ENCODE measurements at places on chromosomes 3 and 15.

GRCh38 chr3:106438887-106439286 is 570.1 kb upstream of the CBLB start:
- DNase-seq = no peak

GRCh38 chr3:193240436-193240849 is 579 bp upstream of the PLAAT1 start:
- DNase-seq = no peak

GRCh38 chr3:31235062-31235700 is 297.5 kb upstream of the STT3B start:
- no peak for DNase-seq

- DNase-seq = no peak
Observed at GRCh38 chr3:128490915-128491690, 1.9 kb downstream of the GATA2 start.

DNA sequence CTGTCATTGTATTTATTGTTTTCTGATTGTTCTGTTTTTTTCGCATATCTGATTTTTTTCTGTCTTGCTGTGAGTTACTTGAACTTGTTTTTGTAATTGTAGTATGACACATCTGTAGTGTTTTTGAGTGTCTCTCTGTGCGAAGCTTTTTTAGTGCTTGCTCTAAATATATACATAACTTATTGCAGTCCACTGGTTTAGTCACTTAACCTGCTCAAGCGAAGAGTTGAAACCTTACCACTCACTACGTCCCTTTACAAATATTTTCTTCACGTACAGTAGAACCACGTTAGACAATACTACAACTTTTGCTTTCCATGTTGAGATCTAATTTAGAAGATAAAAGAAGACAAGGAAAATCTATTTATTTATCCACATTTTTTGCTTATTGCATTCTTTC is 713.0 kb upstream of the GRM7 start:
- no peak for DNase-seq

GRCh38 chr3:47643092-47643491 is 64.4 kb upstream of the CSPG5 start:
- no peak for DNase-seq

GRCh38 chr3:79534727-79535126 is 233.1 kb downstream of the ROBO1 start:
- DNase-seq = no peak

DNA sequence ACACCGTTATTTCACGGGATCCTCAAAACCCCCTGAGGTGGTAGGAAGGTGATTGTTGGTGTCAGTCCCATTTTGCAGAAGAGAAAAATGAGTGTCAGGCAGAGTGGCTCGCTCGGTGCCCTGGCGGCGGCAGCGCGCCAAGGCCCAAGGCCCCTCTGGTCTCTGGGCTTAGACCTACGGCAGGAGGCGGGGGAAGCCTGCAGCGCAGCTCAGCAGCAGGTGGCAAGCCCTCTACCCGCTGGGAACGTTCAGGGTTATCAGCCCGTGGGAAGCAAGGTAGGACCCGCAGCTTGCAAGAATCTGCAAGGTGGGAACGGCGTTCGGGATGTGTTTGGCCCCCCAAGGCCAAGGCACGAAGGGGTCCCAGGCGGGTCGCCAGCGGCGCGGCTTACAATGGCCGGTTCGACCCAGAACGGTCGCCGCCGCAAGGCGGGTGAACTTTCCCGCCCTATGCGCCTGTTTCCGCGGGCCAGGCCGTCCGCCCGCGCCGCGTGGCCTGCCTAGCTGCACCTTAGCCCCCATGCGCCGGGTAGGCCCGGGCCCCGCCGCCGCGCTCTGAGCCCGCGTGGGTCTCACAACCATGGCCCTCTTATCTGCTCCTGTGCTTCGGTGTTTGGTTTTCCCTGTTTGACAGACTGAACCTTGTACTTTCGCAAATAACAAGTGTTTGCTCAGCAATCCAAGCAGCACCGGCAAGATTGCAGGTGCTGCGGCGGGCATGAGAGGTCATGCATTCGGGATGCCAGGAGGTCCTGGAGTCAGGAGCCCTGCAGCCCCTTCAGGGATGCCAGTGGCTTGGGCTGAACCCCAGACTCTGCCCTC is 39.7 kb downstream of the CCNL1 start:
- DNase-seq = no peak

- DNase-seq = no peak
Observed at GRCh38 chr3:167209011-167209410, 171.1 kb downstream of the ZBBX start.

GRCh38 chr3:130242850-130243569 is 102.5 kb upstream of the COL6A5 start:
- no peak for DNase-seq

GRCh38 chr3:50806031-50806430 is 131.3 kb downstream of the DOCK3 start:
- DNase-seq = no peak

- no peak for DNase-seq
Observed at GRCh38 chr3:65094723-65095122, 406.9 kb upstream of the ADAMTS9 start.

GRCh38 chr3:169528289-169528688 is 135.2 kb downstream of the MECOM start:
- no peak for DNase-seq

- DNase-seq = no peak
Observed at GRCh38 chr3:99967796-99968195, 146.5 kb downstream of the FILIP1L start.

- DNase-seq = no peak
Observed at GRCh38 chr15:95292785-95293450, 1037.6 kb upstream of the NR2F2 start.

DNA sequence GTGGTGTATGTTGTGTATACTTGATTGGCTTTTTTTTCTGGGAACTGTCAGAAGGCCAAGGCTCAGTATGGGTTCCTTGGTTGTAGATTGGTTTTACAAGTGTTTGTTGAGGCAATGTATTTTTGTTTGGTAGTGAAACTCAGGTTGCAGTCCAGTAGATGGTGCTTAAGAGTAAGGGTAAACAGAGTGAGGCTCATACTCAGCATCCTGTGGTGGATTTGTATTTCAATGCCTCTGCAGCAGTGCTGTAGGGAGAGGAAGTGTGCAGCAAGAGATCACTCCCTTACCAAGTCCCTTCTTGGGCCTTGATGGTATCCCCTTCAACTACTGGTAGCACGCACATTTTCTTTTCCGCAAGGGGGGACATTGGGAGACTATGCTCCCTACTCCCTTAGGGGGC is 428.5 kb upstream of the CNTN3 start:
- DNase-seq = no peak

DNA sequence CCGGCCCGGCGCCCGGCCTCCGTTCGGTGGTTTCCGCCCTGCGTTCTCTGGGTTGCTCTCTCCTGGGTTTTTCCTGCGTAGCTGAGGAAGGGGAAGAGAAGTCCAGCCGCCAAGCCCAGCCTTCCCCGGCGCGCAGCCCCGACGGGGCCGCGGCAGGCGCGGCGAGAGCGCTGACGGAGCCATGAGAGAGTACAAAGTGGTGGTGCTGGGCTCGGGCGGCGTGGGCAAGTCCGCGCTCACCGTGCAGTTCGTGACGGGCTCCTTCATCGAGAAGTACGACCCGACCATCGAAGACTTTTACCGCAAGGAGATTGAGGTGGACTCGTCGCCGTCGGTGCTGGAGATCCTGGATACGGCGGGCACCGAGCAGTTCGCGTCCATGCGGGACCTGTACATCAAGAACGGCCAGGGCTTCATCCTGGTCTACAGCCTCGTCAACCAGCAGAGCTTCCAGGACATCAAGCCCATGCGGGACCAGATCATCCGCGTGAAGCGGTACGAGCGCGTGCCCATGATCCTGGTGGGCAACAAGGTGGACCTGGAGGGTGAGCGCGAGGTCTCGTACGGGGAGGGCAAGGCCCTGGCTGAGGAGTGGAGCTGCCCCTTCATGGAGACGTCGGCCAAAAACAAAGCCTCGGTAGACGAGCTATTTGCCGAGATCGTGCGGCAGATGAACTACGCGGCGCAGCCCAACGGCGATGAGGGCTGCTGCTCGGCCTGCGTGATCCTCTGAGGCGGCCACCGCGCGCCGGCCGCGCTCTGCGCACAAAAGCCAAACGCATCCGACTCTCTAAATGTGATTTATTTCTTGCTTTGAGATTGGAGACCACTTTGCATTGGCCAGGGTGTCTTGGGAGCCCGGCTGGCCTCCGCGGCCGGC is 727 bp downstream of the RAP2B start:
- DNase-seq = no peak

DNA sequence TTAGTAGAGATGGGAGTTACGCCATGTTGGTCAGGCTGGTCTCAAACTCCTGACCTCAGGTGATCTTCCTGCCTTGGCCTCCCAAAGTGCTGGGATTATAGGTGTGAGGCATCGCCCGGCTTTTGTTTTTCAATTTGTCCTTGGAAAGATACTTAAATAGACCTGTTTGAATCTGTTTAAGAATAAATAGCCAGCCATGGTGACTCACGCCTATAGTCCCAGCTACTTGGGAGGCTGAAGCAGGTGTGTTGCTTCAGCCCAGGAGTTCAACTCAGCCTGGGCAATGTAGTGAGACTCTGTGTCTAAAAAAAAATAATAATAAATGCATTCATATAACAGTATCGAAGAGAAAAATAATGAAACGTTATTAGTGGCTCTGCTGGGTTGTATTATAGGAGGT is 17.3 kb downstream of the SNAPC5 start:
- no peak for DNase-seq

DNA sequence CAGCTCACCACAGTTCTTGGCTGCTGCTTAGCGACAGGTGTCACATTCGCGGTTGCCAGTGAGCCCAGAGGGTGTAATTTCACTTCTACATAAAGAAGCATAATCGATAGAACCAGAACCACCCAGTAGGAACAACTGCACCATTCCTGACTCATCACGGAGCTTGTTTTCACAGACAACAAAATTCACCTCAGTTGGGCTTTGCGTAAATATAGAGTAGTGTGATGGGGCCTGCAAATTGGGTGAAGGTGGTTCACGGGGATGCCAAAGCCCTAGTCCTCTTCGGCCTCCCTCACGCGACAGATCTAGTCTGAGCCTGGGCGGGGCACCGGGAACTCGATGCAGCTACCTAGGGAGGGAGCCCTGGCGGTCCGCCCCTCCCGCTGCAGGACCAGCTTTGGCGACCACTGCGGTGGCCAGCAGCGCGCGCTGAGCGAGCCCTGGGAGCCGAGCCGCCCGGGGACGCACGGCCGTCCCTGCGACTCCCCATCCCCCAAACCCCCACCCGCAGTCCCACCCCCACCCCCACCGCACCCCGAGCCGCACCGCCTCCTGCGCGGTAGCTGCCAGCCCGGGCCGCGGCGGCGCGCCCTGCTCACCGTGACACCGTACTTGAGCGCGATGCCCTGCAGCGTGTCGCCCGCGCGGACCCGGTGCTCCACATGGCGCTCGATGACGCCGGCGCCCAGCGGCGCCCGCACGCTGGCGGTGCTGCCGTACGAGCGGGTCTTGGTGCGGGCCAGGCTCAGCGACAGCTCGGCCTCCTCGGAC is 519 bp downstream of the LYSMD2 start:
- no peak for DNase-seq

- DNase-seq = no peak
Observed at GRCh38 chr3:132643366-132643765, 16.2 kb downstream of the ACAD11 start.

GRCh38 chr15:67807836-67808235 is 17.5 kb upstream of the SKOR1 start:
- DNase-seq = no peak

DNA sequence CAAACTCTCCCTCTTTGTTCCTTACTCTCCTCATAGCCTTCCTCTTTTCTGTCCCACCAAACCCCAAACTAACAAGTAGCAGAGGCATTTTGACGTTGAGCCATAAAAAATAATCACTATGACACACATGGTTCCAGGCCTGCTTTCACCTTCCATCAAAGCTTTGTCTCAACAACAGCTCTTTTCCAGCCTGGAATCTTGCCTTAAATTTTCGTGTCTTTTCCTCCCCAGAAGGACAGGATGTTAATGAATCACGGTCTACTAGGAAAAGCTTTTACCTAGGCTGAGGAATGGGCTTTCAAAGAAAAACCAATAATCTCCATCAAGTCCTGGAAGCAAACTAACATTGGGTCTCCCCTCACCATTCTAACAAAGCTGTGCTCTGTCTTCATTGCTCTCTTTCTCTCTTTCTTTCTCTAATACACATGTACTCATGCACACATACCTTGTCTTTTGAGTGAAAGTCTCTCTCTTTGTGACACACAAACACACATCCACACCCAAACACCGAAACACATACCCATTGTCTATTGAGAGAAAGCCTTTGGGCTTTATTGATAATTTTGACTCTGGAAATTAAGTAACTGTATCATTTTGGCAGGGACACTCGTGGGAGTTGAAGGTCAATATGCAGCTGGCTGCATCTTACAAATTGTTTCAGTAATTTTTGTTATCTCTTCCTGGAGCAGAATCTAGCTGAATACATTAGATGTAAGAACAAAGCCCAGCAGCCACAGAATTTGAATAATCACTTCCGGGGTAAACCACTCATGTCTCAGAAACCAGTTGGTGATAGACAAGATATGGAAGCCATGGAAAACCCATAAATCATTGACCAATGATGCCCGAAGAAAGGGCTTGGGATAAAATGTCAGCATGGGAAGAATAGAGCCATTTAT is 107.4 kb upstream of the SLC4A7 start:
- DNase-seq = no peak

- DNase-seq = peak; percentile 26
Observed at GRCh38 chr3:8328967-8329366, 172.7 kb upstream of the LMCD1 start.

DNA sequence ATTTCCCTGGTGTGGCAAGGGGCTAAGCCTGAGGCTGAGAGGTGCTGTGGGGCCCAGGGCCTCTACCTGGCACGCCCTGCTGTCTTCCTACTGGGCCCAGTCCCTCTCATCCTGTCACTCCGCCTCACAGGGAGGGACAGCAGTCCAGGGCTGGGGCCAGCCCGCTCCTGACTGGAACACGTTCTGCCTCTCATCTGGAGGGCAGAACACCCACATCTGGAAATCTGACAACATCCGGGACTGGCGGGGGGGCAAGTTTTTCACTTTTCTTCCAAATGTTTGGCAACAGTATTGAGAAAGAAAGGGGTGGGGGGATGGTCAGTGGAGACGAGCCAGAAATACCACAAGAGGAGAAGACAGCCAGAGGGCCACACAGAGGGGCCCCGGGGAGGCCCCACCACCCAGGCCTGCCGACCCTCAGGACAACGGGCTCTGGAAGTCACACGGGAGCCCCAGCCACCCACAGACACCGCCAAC is 1.8 kb upstream of the MYL3 start:
- DNase-seq = no peak

Data from NCI-H187 treated with DMSO at 0.1 percent for 48 hours (cell line).